ENCODE measurements at places on chromosomes 7 and 10. TPM values are rescaled to one million over a fixed set of nuclear protein-coding genes. Genes with fewer than 3 reads are reported as not detected.

SCART1 gene
- total RNA-seq, result 0.44 TPM

HOXA9 gene
- not detected for total RNA-seq

SLC25A28 gene
- 24.0 TPM for total RNA-seq

DNAH11 gene
- total RNA-seq, result 1.6 TPM

SMC3 gene
- total RNA-seq, result 33.1 TPM

NANOS1 gene
- 7.8 TPM for total RNA-seq

CYP2C8 gene
- total RNA-seq, result 0.70 TPM

AGR2 gene
- not detected for total RNA-seq

ZNF398 gene
- 43.0 TPM for total RNA-seq

TMEM130 gene
- 0.24 TPM for total RNA-seq

TEX47 gene
- total RNA-seq, result not detected

RBM20 gene
- 0.15 TPM for total RNA-seq

LLCFC1 gene
- not detected for total RNA-seq

RGR gene
- not detected for total RNA-seq

SUGCT gene
- total RNA-seq, result 4.3 TPM

NEURL1 gene
- 7.9 TPM for total RNA-seq

PIK3AP1 gene
- 1.2 TPM for total RNA-seq

RHOBTB1 gene
- total RNA-seq, result 10.5 TPM

IFRD1 gene
- 54.1 TPM for total RNA-seq

SDK1 gene
- 4.1 TPM for total RNA-seq

CDHR1 gene
- total RNA-seq, result 0.90 TPM

PALS2 gene
- 25.3 TPM for total RNA-seq

INHBA gene
- total RNA-seq, result 0.07 TPM

KCP gene
- total RNA-seq, result 2.5 TPM

STEAP2 gene
- 8.8 TPM for total RNA-seq

INMT gene
- total RNA-seq, result 3.9 TPM

LRRC18 gene
- total RNA-seq, result not detected

ZNF32 gene
- total RNA-seq, result 27.5 TPM

RET gene
- 16.0 TPM for total RNA-seq

EBF3 gene
- 1.4 TPM for total RNA-seq

IRF5 gene
- total RNA-seq, result 0.62 TPM

PTF1A gene
- total RNA-seq, result 0.48 TPM

AKR1C2 gene
- 0.11 TPM for total RNA-seq

UCMA gene
- not detected for total RNA-seq

PRF1 gene
- not detected for total RNA-seq

KIF11 gene
- 44.2 TPM for total RNA-seq

PTEN gene
- 53.6 TPM for total RNA-seq

GPER1 gene
- 0.14 TPM for total RNA-seq

OPN1SW gene
- not detected for total RNA-seq

CUTC gene
- 23.6 TPM for total RNA-seq

CYP26C1 gene
- total RNA-seq, result 0.26 TPM

SYT15 gene
- total RNA-seq, result not detected

CDH23 gene
- total RNA-seq, result 4.7 TPM

TRPV5 gene
- total RNA-seq, result not detected
